ENCODE measurements at places on chromosomes 5 and 9. TPM values are rescaled to one million over a fixed set of nuclear protein-coding genes. Genes with fewer than 3 reads are reported as not detected.

GRCh38 chr9:108153416-108153815 is 663.8 kb upstream of the KLF4 start:
- no peak for DNase-seq
- no peak overlapping the region for H3K4me3 ChIP-seq
- H3K27me3 ChIP-seq, result no peaks in the 10 kb centered on the region

GRCh38 chr5:91127456-91128081 is 255.5 kb downstream of the ARRDC3 start:
- H3K4me1 ChIP-seq, result peaks cover 29% of the 10 kb centered on the region
- no peak overlapping the region for H3K4me3 ChIP-seq
- peak overlapping the region; percentile 38 for H3K27ac ChIP-seq
- no peaks in the 10 kb centered on the region for H3K27me3 ChIP-seq
- DNase-seq, result no peak

DNA sequence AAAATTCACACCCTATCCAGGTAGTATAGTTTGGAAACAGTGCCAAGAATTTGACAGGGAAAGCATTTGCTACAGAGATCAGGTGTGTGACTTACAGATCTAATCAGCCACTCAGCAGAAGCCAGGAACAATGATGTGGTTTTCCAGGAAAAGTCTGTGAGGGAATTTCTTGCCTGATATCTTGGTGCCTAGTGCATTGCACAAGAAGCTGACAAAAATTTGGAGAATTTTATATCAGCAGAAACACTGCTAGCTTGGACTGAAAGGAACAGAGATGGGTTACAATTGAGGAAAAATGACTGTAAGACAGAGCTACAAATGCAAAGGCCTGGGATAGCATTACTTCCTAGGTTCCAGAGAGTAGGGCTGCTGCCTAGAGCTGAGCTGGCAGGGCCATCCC is 658.1 kb upstream of the CHD1 start:
- H3K36me3 ChIP-seq, result no peaks in the 10 kb centered on the region
- H3K4me3 ChIP-seq, result no peak overlapping the region
- H3K27ac ChIP-seq, result no peak overlapping the region
- no peaks in the 10 kb centered on the region for H3K4me1 ChIP-seq
- H3K27me3 ChIP-seq, result no peaks in the 10 kb centered on the region
- no peak for DNase-seq

DNA sequence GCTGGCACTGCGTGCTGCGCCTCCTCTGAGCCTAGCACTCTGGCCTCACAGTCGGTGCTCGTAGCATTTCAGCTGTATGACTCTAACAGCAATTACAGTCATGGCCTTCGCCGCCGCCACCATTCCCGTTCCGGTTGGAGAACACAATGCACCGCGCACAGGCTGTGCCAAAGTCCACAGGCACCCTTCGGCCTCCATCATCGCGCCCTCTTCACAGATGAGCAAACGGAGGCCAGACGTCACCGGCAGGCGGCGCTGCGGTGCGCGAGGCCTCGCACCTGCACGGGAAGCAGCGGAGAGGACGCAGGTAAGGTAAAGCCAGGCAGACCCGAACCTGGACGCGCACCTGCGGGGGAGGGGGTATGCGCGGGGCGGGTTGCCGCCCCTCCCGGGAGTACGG is 128.9 kb downstream of the BARX1 start:
- H3K4me3 ChIP-seq, result no peak overlapping the region
- H3K27me3 ChIP-seq, result peaks cover 24% of the 10 kb centered on the region
- no peaks in the 10 kb centered on the region for H3K36me3 ChIP-seq
- H3K4me1 ChIP-seq, result no peaks in the 10 kb centered on the region

GRCh38 chr5:173772384-173773059 is 115.6 kb upstream of the CPEB4 start:
- H3K27ac ChIP-seq, result peak overlapping the region; percentile 17
- DNase-seq, result no peak
- no peaks in the 10 kb centered on the region for H3K27me3 ChIP-seq
- H3K36me3 ChIP-seq, result no peaks in the 10 kb centered on the region
- H3K4me3 ChIP-seq, result no peak overlapping the region
- peaks cover 11% of the 10 kb centered on the region for H3K4me1 ChIP-seq

- no peak overlapping the region for H3K27ac ChIP-seq
- no peak overlapping the region for H3K4me3 ChIP-seq
- H3K4me1 ChIP-seq, result no peaks in the 10 kb centered on the region
- no peaks in the 10 kb centered on the region for H3K36me3 ChIP-seq
- H3K27me3 ChIP-seq, result no peaks in the 10 kb centered on the region
Observed at GRCh38 chr9:80066931-80067330, 495.2 kb downstream of the TLE4 start.

DNA sequence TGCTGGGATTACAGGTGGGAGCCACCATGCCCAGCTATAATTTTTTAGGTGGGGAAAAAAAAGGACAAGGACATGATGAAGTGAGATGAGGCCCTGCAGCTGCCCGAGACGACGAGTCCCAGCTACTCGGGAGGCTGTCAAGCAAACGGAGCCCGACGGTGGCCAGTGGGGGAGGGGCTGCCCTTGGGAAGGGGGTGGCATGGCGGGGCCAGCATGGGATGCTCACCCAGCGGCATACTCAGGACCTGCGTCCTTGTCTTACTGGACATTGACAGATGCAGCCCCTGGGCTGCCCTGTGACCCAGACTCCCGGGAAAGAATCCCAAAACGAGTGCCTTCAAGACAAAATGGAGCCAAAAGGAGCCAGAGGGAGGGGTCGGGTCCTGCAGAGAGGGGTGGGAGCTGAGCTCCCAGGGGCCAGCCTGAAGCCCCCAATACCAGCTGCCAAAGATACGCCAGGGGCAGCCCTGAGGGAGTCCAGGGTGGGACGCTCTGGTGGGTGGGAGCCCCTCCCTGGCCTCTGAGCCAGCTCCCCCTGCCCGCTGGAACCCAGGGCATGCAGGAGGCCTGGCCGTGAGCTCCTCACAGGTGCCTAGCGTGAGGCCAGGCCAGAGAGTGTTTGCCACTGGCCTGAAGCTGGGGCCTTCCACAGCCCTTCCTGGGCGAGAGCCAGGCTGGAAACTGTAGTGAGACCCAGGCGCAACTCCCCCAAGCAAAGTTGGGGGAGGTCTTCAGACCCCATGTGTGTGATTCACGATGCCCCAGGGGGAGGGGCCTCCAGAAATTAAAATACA is 15.7 kb downstream of the CCDC187 start:
- no peaks in the 10 kb centered on the region for H3K36me3 ChIP-seq
- no peak overlapping the region for H3K27ac ChIP-seq
- H3K4me1 ChIP-seq, result peaks cover 4% of the 10 kb centered on the region

DNA sequence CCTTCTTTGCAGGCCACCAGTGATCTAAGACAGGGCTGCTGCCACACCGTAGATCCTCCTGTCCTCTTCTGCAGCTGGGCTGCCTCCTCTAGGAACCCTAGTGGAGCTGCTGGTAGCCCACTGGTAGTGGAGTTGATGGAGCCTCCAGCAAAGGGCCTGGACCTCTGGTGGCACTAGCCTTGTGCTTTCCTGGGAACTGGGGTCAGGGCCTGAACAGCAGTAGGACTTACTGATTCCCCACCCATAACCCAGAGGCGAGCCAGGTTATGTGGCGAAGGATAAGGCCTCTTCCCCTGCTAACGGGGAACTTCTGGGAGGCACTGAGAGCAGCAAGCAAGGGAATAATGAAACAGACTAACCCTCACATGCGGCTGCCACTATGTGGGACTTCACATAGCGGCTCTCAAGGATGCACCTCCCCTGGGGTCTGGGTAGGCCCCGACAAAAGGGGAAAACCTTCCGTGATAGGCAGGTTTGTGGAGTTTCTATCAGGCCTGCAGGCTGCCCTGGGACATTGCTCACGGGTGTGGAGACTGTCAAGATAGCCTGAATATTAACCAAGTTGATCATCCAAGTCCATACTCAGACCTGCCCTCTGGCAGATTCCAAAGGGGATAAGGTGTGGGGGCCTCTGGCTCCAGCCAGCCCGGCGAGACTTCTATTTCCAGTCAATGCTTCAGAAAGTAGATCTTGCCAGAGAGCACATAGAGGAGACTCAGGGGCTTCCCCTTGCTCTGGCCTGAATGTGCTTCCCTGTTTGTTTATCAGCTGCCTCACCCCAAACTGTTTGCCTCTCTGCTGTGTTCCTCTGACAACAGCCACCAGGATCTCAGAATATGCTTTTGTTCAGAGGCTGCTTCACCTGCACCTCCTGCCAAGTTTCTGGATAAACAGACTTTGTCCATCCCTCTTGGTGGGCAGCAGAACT is 7.4 kb downstream of the SLC22A4 start:
- no peak for DNase-seq
- no peak overlapping the region for H3K4me3 ChIP-seq
- no peaks in the 10 kb centered on the region for H3K36me3 ChIP-seq
- H3K27me3 ChIP-seq, result no peaks in the 10 kb centered on the region

DNA sequence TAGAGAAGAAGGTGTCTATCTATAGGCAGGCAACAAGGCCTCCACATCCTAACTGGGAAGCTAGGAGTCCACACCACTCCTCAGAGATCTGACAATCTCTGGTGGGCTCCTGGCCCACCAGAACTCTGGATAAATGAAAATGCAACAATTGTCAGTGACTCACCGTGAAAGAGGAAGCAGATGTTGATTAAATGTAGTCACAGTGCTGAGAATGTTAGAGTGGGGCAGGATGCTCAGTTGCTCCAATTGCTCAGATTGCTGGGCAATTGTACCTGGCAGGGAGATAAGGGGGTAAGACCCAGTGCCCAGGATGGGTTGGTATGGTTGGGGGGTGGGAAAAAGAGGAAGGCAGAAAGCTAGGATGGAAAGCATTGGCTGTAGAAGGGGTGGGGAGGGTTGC is 4.3 kb downstream of the CCL19 start:
- H3K4me1 ChIP-seq, result peaks cover 3% of the 10 kb centered on the region
- no peak overlapping the region for H3K27ac ChIP-seq

DNA sequence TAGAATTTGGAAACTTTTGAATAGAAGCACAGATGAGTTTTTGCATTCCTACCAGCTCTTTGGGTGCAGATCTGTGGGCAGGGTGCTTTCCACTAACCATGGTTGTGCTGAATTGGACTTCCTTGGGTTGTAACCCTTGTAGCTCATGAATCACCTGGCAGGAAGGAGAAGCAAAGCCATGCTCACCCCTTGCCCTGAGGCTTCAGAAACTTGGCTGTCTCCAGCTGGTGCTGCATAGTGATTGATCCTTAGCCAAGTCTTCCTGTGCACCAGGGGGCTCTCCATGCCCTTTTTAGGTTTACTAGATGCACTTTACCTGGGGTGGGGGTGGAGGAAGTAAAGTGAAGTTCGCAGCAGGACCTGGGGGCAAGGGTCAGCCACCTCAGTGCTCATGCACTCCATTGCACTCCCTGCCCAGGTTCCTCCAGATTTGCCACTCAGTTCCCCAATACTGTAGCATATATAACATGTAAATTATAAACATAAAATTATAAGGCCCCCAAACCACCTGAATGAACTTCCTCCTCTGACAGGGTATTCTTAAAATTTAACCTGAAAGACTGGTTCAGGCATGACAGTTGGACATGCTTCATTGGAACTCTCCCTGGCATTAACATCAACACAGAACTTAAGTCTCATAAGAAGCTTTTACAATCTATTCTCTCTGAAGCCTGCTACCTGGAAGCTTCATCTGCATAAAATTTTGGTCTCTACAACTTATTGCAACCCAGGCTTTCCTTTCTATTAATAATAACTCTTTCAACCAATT is 25.8 kb upstream of the IFNA14 start:
- DNase-seq, result no peak
- H3K36me3 ChIP-seq, result no peaks in the 10 kb centered on the region
- no peak overlapping the region for H3K4me3 ChIP-seq
- no peak overlapping the region for H3K27ac ChIP-seq

DNA sequence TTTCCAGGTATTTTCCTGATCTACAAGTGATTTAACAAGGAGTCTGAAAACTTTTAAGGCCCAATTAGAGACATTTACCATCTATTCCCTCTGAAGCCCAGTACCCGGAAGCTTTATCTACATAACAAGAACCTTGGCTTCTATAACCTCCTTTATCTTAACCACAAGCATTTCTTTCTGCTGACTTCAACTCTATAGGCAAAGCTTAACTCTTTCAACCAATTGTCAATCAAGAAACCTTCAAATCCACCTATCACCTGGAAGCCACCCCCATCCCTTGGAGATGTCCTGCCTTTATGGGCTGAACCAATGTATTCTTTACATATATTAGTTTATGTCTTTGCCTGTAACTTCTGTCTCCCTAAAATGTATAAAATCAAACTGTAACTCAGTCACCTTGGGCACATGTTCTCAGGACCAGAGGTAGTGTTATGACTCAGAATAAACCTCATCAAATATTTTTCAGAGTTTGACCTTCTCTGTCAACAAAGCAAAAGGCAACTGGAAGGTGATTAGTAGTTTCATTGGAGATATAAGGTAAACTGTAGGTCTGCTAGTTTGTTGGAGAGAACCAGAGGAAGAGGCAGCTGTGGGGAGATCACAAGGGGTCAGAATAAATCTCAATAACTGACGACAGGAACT is 13.0 kb upstream of the RIMOC1 start:
- H3K27me3 ChIP-seq, result no peaks in the 10 kb centered on the region
- no peak overlapping the region for H3K27ac ChIP-seq
- no peak overlapping the region for H3K4me3 ChIP-seq

DNA sequence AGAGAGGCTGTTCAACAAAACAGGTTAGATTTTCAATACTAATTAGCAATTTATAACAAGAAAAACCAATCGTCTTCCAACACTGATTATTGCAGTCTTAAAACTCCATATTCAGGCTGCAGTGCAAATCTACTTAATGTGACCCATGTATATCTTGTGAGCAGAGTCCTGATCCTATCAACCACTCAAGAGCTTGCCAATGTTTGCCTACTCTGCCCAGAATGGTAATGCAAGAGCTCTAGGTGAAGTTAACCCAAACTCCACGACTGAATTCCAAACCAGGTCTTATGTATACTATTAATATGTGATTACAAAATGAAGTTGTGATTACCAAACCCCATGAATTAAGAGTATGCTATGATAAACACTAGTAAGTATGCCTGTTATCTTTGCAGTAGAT is 17.1 kb downstream of the EFNA5 start:
- H3K36me3 ChIP-seq, result no peaks in the 10 kb centered on the region
- no peak for DNase-seq
- H3K27ac ChIP-seq, result no peak overlapping the region

GRCh38 chr5:177982072-177982727 is 13.8 kb downstream of the PROP1 start:
- peaks cover 48% of the 10 kb centered on the region for H3K27me3 ChIP-seq
- no peak overlapping the region for H3K4me3 ChIP-seq
- no peaks in the 10 kb centered on the region for H3K36me3 ChIP-seq
- H3K27ac ChIP-seq, result no peak overlapping the region
- H3K4me1 ChIP-seq, result no peaks in the 10 kb centered on the region
- DNase-seq, result peak; percentile 74

Gene SIT1
- total RNA-seq, result 2.2 TPM

Gene ORM2
- 3.9 TPM for total RNA-seq

Gene TRIP13
- 0.81 TPM for total RNA-seq

Gene PCDHGA1
- 0.46 TPM for total RNA-seq

Gene ALDOB
- not detected for total RNA-seq
